Endodermal cell (in vitro differentiated cells): ENCODE measurements at places on chromosomes 4 and X. TPM values are rescaled to one million over a fixed set of nuclear protein-coding genes. Genes with fewer than 3 reads are reported as not detected.

DNA sequence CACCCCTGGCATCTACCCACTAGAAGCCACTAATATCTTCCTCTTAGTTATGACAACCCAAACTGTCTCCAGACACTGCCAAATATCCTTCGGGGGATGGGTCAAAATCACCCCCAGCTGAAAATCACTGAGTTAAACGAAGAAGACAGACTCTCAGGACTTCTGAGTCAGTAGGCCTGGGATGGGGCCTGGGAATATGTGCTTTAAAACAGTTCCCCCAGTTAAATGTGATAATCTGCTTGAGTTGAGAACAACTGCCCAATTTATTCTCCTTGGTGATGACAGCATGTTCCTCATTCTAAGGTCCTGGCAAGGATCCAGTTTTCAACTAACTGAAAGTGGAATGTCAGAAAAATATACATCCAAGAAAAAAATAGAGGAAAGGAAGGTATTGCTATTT is 52.4 kb downstream of the CBLL2 start:
- DNase-seq: no peak

RASGEF1B gene
- 25.0 and 26.7 TPM in 2 replicates for total RNA-seq

GAGE13 gene
- total RNA-seq: not detected in 2 replicates

- peak; percentile 83 for DNase-seq
These were observed 187.7 kb upstream of the NUDT10 start for GRCh38 chrX:51144828-51145442.

CFAP299 gene
- not detected in 2 replicates for total RNA-seq

GRCh38 chr4:40205259-40206198 is 8.7 kb downstream of the RHOH start:
- no peak for DNase-seq

CXCL11 gene
- 0.21 TPM in 1 of 3 replicates, not detected in the others for total RNA-seq

DNA sequence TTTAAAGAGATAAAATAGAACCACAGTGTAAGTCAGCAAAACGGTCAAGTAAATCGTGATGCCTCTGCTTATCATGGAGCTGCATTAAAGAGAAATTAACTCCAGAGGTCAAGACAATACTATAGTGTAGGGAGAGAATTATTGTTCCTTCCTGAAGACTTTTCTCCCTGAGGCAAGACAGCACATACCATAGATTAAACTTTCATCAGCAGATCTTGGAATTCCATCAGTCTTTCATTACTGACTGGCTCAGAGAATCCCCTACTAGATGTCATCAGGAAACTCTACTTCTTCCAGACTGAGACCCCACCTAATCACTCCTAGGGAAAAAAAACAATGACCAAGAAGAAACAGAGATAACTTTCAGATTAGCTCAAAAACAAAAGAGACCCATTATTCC is 131.3 kb downstream of the NSUN7 start:
- no peak for DNase-seq

CCNA2 gene
- 56.6 to 83.9 TPM (median 82.2 TPM) in 3 replicates for total RNA-seq

- DNase-seq: no peak
These were observed 50.6 kb downstream of the NRK start for GRCh38 chrX:105872941-105873340.

- no peak for DNase-seq
These were observed 281.3 kb downstream of the PTTG2 start for GRCh38 chr4:38241541-38241940.

GRCh38 chrX:139382529-139382928 is 148.0 kb upstream of the F9 start:
- DNase-seq: peak; percentile 47

- peak; percentile 88 for DNase-seq
These were observed 168.3 kb downstream of the SPRY1 start for GRCh38 chr4:123564758-123565346.
